ENCODE measurements at places on chromosomes 2 and 18. TPM values are rescaled to one million over a fixed set of nuclear protein-coding genes. Genes with fewer than 3 reads are reported as not detected.

- no peak for DNase-seq
- H3K36me3 ChIP-seq = no peaks in the 10 kb centered on the region
- no peak overlapping the region for H3K4me3 ChIP-seq
These were observed 212.3 kb downstream of the BCL2 start for GRCh38 chr18:63107171-63107845.

GRCh38 chr2:15764683-15765011, 173.0 kb downstream of the DDX1 start:
- no peak overlapping the region for H3K4me3 ChIP-seq
- H3K4me1 ChIP-seq = peaks cover 4% of the 10 kb centered on the region
- DNase-seq = no peak

Gene FAM124B
- total RNA-seq = 2.2 TPM

DNA sequence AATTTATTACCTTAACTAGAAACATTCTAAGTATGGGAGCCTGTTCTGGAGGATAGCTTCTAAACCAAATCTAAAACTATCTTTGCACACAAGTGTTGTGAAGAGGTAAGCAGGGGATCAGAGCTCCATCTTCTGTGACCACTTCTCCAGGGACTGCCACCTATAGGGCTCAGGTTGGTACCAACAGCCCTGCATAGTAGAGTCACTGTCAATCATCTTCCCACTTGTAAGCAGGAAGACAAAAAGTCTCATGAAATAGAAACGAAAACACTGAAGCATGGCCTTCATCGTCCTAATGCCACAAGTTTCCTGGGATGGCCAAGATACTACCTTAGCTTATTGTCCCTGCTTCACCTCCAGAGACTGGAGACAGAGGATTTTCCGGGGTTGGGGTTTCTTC, 43.8 kb downstream of the KANSL3 start:
- peaks cover 51% of the 10 kb centered on the region for H3K36me3 ChIP-seq
- H3K4me3 ChIP-seq = no peak overlapping the region
- H3K4me1 ChIP-seq = no peaks in the 10 kb centered on the region
- no peak overlapping the region for H3K27ac ChIP-seq
- no peaks in the 10 kb centered on the region for H3K27me3 ChIP-seq

DNA sequence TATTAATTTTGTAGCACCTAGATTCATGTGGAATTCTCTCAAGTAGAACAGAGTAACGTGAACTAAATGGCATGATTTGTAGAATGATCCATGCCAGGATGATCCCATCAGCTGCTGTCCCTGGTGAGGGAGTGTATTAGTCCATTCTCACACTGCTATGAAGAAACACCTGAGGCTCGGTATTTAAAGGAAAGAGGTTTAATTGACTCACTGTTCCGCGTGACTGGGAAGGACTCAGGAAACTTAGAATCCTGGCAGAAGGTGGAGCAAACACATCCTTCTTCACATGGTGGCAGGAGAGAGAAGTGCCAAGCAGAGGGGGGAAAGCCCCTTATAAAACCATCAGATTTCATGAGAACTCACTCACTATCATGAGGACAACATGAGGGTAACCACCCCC, 312.6 kb downstream of the PTPRM start:
- no peak overlapping the region for H3K4me3 ChIP-seq
- no peaks in the 10 kb centered on the region for H3K27me3 ChIP-seq
- peaks cover 17% of the 10 kb centered on the region for H3K4me1 ChIP-seq
- no peak for DNase-seq
- no peak overlapping the region for H3K27ac ChIP-seq

Gene ZFAND2B
- total RNA-seq = 42.8 TPM

DNA sequence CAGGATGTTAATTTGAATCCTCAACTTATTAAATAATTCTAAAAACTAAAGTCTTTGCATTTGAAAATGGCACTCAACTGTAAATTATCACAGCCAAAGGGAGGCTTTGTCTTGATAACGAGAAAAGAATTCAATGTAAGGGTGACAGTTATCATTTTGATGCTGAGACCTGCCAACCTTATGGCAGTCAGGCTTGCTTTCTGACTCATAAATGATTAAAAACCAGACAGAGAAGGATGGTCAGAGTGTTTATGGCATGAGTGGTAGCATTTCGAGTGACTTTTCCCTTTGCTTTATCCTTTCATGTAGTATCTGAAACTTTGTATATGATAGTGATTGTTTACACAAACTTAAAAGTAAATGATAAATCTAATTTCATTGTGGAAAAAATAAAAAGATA, 53.9 kb upstream of the EPC2 start:
- H3K4me1 ChIP-seq = no peaks in the 10 kb centered on the region
- DNase-seq = no peak
- no peak overlapping the region for H3K27ac ChIP-seq
- H3K36me3 ChIP-seq = no peaks in the 10 kb centered on the region
- H3K4me3 ChIP-seq = no peak overlapping the region

GRCh38 chr2:109311771-109312170, 182.8 kb downstream of the SH3RF3 start:
- H3K4me3 ChIP-seq = no peak overlapping the region
- no peaks in the 10 kb centered on the region for H3K36me3 ChIP-seq
- H3K27ac ChIP-seq = no peak overlapping the region
- H3K27me3 ChIP-seq = no peaks in the 10 kb centered on the region

- no peaks in the 10 kb centered on the region for H3K4me1 ChIP-seq
- no peak for DNase-seq
- H3K27ac ChIP-seq = no peak overlapping the region
- no peaks in the 10 kb centered on the region for H3K27me3 ChIP-seq
These were observed 14.7 kb downstream of the CNTNAP5 start for GRCh38 chr2:124039762-124040291.

DNA sequence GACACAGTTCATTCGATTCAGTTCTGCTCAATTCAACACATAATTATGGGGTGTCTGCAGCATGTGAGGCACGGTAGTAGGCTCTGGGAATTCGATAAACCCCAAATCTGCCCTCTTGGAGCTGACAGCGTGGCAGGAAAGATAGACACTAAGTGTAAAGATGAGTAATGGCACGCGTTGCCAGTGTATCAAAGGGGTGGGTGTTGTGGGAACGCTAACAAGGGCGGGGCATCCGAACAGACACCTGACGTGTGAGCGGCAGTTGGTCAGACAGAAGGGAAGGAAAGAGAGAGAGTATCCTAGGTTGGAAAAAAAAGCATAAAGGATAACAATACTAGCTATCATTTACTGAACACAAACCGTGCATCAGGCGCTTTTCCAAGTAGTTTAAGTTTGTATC, 125.7 kb upstream of the HAAO start:
- H3K27ac ChIP-seq = peak overlapping the region; percentile 44
- H3K4me3 ChIP-seq = no peak overlapping the region
- H3K27me3 ChIP-seq = no peaks in the 10 kb centered on the region
- H3K36me3 ChIP-seq = no peaks in the 10 kb centered on the region
- no peak for DNase-seq
- peaks cover 40% of the 10 kb centered on the region for H3K4me1 ChIP-seq

- H3K27me3 ChIP-seq = no peaks in the 10 kb centered on the region
- H3K4me1 ChIP-seq = peaks cover 57% of the 10 kb centered on the region
- H3K27ac ChIP-seq = peak overlapping the region; percentile 81
- DNase-seq = peak; percentile 72
These were observed 20.2 kb downstream of the INPP4A start for GRCh38 chr2:98464772-98465310.

- no peaks in the 10 kb centered on the region for H3K36me3 ChIP-seq
- no peaks in the 10 kb centered on the region for H3K27me3 ChIP-seq
- H3K27ac ChIP-seq = no peak overlapping the region
- H3K4me3 ChIP-seq = no peak overlapping the region
- DNase-seq = no peak
These were observed 23.2 kb upstream of the GORASP2 start for GRCh38 chr2:170905864-170906263.

Gene STAT4
- 5.4 TPM for total RNA-seq

- no peaks in the 10 kb centered on the region for H3K36me3 ChIP-seq
- H3K4me3 ChIP-seq = no peak overlapping the region
- peaks cover 7% of the 10 kb centered on the region for H3K4me1 ChIP-seq
These were observed 69.8 kb downstream of the MAP3K20 start for GRCh38 chr2:173145454-173145853.

GRCh38 chr2:174764280-174765255, at the start of gene CHRNA1:
TSS of gene CHRNA1 (minus strand) at chr2:174764472. CDS start at chr2:174764394, 78 bp downstream.
- H3K4me1 ChIP-seq = no peaks in the 10 kb centered on the region
- no peak for DNase-seq
- no peak within 1 kb of the TSS for H3K27ac ChIP-seq
- H3K4me3 ChIP-seq = no peak within 1 kb of the TSS

- no peak for DNase-seq
- H3K27me3 ChIP-seq = no peaks in the 10 kb centered on the region
- H3K4me3 ChIP-seq = no peak overlapping the region
- no peak overlapping the region for H3K27ac ChIP-seq
- H3K36me3 ChIP-seq = no peaks in the 10 kb centered on the region
These were observed 303.5 kb upstream of the CELF4 start for GRCh38 chr18:37869051-37869450.

Gene GREB1
- total RNA-seq = 0.39 TPM

Gene PAIP2B
- total RNA-seq = 2.8 TPM

Gene TBR1
- total RNA-seq = not detected

Gene EIF2AK3
- 15.5 TPM for total RNA-seq

Gene IL1R1
- total RNA-seq = 148 TPM

DNA sequence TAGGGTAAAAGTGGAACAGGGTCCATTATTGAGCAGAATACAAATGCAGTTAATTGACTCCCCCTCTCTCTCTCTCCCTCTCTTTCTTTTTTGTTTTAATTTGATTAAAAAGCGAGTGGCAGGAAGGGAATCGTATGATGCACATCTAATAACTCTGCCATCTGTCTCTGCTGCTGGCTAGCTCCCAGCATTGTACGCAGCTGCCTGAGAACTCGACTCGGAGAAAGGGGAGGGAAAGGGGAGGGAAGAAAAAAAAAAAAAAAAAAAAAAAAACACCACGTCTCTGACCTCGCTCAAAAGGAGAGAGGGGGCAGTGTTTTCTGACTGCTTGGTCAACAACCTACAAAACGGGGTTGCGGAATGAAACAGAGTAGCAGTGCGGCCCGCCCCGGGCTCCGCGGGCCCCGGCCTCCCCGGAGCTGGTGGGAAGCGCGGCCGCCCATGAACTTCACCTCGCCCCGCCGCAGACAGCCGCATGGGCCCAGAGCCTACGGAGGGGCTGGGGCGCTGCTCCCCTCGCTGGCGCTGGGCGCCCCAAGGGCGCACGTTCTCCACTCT, 265.7 kb downstream of the TCF4 start:
- H3K27me3 ChIP-seq = no peaks in the 10 kb centered on the region
- peak overlapping the region; percentile 83 for H3K27ac ChIP-seq
- no peaks in the 10 kb centered on the region for H3K36me3 ChIP-seq
- H3K4me1 ChIP-seq = no peaks in the 10 kb centered on the region
- DNase-seq = peak; percentile 92
- H3K4me3 ChIP-seq = peak overlapping the region; percentile 46

GRCh38 chr2:185255566-185255965, 483.0 kb upstream of the FSIP2 start:
- H3K27ac ChIP-seq = no peak overlapping the region
- no peaks in the 10 kb centered on the region for H3K27me3 ChIP-seq
- H3K4me1 ChIP-seq = no peaks in the 10 kb centered on the region
- DNase-seq = no peak
- H3K4me3 ChIP-seq = no peak overlapping the region
- H3K36me3 ChIP-seq = no peaks in the 10 kb centered on the region

DNA sequence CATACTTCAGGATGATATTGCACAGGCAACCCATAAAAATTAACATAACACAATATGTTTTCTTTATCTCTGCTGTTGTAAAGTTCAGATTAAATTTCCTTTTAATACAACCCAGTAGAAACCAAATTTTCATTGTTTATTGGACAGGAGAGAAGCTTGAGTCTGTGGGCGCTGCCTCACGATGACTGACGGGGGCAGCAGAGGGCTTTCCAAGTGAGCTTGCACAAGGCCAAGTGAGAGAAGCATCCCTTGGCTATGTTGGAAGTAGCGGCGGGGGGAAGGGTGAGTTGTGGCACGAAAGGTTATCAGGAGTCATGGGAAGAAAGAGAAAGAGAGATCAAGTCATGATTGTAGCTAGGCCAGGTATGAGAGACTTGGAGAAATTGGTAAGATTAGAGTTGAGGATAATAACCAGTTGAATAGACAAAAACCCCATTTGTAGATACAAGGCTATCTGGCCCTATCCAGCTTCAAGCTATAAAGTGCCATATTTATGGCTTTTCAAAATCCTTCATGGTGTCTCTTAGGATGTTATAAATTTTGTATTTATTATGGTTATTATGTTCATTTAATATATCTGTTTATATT, 413.7 kb upstream of the FAM98A start:
- H3K27ac ChIP-seq = no peak overlapping the region
- H3K36me3 ChIP-seq = no peaks in the 10 kb centered on the region
- H3K4me3 ChIP-seq = no peak overlapping the region
- H3K4me1 ChIP-seq = no peaks in the 10 kb centered on the region

DNA sequence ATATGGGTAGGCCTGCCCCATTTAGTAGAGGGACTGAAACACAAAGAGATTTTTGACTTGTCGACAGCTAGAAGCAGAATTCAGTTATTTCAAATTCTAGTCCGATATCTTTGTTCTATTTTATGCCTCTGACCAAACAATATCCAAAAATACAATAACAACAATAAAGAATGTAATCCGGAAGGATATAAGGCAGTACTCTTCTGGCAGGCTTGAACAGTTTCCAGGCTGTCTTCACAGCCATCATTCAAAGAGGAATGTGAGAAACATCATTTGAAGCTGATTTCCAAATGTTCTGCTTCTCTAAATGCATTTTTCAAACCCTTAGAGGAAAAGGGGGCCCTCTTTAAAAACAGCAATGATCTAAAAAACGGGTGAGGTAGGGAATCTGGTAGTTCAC, 36.7 kb upstream of the SPTBN1 start:
- H3K36me3 ChIP-seq = no peaks in the 10 kb centered on the region
- peaks cover 49% of the 10 kb centered on the region for H3K4me1 ChIP-seq
- no peak overlapping the region for H3K4me3 ChIP-seq
- H3K27ac ChIP-seq = peak overlapping the region; percentile 80

DNA sequence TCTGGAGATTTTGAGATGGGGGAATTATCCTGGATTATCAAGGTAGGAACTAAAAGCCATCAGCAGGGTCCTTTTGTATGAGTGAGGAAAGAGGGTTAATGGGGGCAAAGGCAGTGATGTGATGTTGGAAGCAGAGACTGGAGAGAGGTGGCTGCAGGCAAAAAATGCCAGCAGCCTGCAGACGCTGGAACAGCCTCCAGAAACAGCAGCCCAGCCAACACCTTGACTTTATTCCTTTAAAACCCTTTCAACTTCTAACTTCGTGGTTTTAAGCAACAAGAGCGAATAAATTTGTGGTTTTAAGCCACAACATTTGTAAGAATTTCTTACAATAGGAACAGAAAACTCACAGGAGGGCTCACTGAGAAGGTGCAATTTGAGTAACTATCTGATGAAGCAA, 523.1 kb upstream of the HS6ST1 start:
- H3K4me3 ChIP-seq = no peak overlapping the region
- H3K4me1 ChIP-seq = no peaks in the 10 kb centered on the region
- H3K36me3 ChIP-seq = no peaks in the 10 kb centered on the region
- H3K27me3 ChIP-seq = no peaks in the 10 kb centered on the region
- no peak overlapping the region for H3K27ac ChIP-seq
- DNase-seq = no peak

DNA sequence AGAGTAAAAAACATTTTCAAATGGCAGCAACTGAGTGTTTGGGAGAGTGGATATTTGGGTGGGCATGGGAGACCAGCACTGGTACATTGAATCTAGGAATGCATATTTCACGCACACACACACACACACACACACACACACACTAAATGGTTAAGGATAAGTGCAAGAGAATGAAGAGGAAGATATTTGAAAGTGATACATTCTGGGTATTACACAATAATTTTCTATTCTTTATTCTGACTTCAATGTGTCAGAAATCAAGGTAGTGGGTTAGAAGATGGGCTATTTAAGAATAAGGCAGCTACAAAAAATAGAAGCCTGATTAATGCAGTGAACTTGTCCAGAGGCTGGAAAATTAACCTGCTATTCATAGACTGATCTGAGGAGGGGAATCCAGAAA, 577.0 kb downstream of the TMEM182 start:
- no peak for DNase-seq
- H3K4me3 ChIP-seq = no peak overlapping the region
- H3K27me3 ChIP-seq = no peaks in the 10 kb centered on the region
- no peaks in the 10 kb centered on the region for H3K4me1 ChIP-seq
